Anterior cingulate cortex (tissue), 58 donors: ENCODE measurements at places on chromosomes 5 and 9.
A peak's percentile ranks its signal among the peaks of the same experiment; 100 is the strongest.

GRCh38 chr5:156387391-156387790, 60.4 kb downstream of the SGCD start:
- no peak for DNase-seq

DNA sequence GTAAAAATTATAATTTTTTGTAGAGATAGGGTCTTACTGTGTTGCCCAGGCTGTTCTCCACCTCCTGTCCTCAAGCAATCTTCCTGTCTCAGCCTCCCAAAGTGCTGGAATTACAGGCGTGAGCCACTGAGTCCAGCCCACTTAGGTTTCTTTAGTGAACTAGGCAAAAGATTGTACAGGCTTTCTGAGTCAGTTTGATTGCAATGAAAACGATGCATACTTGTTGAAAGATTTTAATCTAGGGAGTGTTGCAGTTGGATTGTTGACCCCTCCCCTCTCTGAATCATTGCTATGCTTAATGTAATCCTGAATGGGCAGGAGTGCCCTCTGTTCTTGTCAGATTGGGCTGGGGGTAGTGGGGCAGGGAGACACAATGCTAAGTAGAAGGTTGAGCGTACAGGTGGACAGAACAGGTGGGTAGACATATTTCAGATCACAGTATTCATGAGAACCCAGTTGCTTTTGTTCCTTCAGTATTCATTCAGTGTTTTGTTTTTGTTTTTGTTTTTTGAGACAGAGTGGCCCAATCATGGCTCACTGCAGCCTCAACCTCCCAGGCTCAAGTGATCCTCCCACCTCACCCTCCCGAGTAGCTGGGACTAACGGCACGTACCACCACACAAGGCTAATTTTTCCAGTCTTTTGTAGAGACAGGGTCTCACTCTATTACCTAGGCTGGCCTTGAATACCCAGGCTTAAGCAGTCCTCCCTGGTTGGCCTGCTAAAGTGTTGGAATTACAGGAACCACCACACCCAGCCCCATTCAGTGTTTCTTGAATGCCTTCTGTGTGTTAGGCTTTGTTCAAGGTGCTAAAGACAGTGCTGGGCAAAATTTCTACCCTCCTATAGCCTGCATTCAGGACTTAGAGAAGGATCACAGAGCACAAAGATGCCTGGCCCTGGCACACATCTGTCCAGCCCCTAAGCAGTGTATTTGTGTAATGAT, 70.1 kb downstream of the KIAA1958 start:
- DNase-seq, result no peak

DNA sequence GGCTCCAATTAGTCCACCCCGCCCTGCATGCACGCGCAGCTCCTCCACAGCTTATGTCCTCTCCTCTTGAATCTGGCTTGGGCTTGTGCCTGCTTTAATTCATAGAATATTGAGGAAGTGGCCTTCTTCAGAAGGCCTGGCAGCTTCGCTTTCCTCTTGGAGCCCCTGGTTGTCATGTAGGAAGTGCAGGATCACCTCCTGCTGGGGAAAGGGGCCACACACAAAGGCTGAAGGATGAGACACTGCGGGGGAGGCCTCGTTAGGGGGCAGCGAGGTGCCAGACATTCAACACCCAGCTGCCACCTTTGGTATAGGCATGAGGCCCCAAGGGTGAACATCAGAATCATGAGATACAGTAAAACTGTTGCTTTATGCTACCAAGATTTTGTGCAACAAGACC, 2.7 kb upstream of the CNOT6 start:
- no peak for DNase-seq

DNA sequence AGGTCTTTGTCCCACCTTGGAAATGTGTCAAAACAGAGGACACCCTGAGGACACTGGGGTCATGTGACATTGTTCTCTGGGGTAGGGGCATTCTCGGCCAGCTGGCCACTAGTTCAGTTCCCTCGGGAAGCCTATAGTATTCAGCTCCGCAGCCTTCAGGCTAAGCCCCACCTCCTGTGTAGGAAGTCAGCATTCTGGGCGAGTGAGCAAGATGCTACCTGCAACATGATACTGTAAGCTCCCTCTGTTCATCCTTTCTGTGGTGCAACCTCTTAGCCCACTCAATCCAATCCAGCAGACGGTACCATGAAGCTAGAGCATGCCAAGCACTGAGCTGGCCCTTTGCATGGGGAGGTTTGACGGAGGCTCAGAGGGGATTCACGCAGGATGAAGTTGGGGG, 5.3 kb downstream of the NTNG2 start:
- DNase-seq, result no peak

- DNase-seq, result no peak
Observed at GRCh38 chr9:70085241-70085640, 41.6 kb downstream of the MAMDC2 start.

DNA sequence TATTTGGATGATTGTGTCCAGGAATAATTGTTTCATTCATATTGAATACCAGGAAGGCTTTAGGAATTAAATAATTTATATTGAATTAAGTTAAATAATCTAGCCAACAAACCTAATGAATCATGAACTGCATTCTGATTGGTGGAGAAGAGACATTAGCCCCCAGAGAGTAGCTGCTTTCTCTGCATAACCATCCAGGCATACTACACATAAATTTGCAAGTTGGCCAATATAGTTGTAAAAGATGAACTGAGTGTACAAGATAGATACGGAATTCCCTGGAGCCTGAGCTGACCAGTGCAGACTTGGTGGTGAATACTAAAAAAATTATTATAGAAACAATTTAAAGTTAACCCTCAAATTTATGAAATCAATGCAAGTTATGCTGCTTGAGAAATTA, 311.8 kb upstream of the KIF2A start:
- DNase-seq, result no peak

GRCh38 chr9:18910435-18910834, 122.6 kb downstream of the SAXO1 start:
- DNase-seq, result no peak

GRCh38 chr5:95673081-95673480, 9.7 kb downstream of the SPATA9 start:
- no peak for DNase-seq

GRCh38 chr5:59845730-59846129, 47.8 kb downstream of the PDE4D start:
- no peak for DNase-seq

- DNase-seq, result no peak
Observed at GRCh38 chr5:148873690-148874485, 47.5 kb downstream of the ADRB2 start.

- no peak for DNase-seq
Observed at GRCh38 chr5:144832416-144832815, 661.7 kb downstream of the KCTD16 start.

- DNase-seq, result no peak
Observed at GRCh38 chr5:83408719-83409118, 62.8 kb upstream of the VCAN start.

DNA sequence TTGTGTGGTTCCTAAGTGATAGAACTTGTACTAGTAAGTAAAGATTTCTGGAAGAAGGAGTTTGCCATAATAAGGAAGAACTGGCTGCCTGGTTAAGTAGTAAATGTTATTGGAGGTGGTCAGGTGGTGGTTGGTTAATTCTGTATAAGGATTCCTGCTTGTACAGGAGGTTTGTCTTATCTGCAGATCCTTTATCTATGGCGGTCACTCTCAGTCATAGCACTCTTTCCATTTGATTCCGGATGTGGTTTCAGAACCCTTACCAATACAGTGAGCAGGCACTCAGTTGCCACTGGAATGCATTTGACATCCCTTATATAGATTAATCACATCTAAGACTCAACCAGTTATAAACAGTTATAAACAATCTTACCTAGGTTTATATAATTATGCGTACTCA, 50.3 kb downstream of the RAD50 start:
- no peak for DNase-seq

GRCh38 chr5:176762489-176762888, 47.9 kb upstream of the UNC5A start:
- DNase-seq, result no peak

DNA sequence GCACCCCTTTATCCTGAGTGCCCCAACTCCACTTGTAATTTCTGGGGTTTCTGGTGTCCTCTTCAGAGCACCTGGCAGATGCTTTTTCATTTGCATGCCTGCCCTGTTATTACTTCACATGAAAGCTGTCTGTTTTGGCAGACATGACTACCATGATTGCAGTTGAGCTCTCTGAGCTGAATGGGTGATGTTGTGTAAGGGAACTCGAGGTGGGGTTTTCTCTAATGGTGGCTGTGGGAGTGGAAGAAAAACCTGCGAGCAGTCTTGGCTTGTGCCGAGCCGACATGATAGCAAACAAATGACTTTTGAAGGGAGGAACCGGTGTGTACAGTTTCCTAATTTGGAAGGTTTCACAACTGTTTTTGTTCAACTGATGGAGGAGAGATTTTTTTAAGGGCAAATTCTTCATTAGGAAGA, 196.2 kb downstream of the AOPEP start:
- no peak for DNase-seq

- no peak for DNase-seq
Observed at GRCh38 chr5:171593401-171593800, 174.0 kb downstream of the FGF18 start.

GRCh38 chr9:102521097-102521755, 473.9 kb upstream of the CYLC2 start:
- no peak for DNase-seq

DNA sequence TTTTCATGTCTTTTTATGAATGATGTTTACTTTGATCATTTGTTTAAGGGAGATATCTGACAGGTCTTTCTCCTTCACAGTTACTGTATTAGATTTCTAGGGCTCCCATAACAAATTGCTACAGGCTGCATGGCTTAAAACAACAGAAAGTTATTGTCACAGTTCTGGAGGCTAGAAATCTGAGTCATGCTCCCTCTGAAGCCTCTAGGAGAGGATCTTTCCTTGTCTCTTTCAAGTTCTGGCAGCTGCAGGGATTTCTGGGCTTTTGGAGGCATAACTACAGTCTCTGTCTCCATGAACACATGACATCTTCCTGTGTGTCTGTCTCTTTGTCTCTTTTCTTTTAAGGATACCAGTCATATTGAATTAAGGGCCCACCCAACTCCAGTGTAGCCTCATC, 557.3 kb upstream of the SEMA6A start:
- peak; percentile 1 for DNase-seq

DNA sequence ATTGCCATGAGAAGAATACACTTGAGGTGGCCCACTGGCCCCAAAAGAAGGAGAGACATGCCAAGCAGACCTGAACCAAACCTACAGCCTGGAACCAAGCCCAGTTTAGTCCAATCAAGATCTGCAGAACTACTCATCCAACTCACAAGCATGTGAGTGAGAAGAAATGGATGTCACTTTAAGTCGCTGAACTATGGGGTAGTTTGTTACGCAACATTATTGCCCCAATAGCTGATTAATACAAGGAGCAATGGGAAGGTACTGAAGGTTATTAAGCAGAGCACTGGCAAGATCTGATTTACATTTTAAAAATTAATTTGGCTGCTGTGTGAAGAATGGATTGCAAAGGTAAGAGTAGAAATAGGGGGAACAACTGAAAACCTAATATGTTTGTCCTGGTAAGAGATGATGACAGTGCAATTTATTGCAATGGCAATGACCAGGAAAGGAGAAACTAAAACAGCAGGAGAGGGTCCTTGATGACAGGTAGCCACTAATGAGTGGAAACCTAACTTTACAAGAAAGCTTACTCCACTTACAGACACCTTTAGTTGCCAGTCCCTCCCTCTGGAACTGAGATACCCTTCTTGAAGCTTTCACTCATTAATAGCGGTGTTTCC, 132.9 kb upstream of the GRIA1 start:
- no peak for DNase-seq

DNA sequence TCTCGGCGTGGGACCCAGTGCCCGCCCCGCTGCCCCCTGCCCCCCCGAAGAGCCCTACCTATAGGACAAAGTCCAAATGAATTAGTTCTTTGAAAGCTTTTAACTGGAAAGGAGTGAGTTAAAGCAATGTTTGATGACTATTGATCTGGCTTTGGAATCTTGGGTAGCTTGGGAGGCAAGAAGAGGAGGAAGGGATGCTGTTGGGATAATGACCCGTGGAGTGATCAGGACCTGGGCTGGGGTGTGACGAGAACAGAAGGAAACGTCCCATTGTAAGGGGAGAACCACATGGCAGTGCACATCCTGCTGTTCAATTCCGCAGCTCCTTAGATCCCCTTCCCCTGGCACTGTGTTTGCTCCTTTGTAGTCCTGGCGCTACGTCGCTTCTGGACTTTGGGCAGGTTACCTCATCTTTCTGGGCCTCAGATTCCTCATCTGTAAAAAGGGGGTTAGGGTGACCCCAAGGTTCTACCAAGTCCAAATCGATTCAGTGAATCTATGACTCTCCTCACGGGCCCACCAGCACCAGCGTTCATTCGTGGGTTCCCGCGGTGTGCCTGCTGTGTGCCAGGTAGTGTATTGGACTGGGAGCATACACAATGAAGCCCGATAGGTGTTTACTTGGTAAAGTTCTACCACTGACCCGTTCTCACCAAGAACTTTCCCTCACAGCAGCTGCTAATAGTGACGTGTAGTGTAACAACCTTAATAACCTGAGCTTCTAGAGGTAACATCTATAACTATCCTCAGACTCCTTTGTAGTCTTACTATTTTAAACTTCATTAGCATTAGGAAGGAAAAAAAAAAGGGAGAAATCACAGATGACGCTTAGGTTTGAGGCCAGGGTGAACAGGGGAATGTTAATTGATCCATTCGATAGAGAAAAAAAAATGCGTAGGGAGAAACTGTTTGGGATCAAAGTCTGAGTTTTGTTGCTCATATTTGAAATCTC, 1.1 kb upstream of the NADK2 start:
- DNase-seq, result peak; percentile 53

DNA sequence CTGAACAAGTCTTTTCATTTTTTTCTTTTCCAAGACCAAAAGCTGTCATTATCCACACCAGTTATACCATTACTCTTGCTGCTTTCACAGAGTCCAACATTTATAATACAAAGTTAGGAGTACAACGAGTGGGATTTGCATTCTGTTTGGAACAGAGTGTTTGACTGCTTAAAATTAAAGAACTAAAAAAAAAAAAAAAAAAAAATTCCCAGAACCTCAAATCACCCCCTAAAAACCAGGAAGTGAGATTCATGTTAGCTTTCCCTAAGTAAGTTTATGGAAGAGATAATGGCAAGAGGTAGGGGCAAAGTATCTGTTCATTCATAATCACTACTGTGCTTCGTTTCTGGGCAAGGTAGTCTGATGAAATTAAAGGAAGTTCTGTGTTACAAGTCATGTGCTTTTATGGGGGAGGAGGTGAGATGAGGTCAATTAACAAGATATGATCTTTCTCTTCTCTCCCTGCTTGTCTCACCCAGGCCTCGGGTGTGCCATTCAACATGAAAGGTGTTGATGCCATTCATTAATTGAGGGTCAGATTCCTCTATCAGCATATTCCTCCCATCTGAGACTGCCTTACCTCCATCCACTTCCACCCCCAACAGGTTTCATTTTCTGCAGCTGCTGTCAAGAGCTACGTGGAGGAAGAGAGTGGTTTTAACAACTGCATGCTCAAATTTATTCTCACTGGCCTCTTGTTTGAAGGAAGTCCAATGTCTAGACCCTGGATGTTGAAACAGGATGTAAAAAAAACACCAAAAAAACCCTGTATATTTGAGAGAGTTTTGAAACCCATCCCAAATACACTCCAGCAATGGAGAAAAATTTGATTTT, 58.1 kb downstream of the MARCHF3 start:
- DNase-seq, result no peak

DNA sequence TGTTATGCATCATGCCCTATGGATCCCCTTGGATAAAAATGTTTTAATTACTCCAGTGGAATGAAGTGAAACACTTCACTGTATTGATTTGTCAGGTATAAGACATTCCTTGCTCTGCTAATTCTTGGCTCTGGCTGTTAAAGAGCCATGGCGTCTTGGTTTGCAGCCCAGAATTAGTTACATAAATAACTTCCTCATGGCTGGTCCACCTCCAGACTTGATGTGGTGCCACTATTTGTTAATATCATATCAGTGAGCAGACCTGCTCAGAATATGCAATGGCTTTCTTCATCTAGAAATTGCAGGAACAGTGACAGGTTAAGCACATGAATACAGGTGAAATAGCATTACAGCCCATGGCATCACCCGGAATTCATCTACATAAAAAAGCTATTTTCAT, 446.9 kb upstream of the GRIN3A start:
- DNase-seq, result no peak
